Stomach (tissue), 19 donors: ENCODE measurements at places on chromosomes 16 and 17.

DNA sequence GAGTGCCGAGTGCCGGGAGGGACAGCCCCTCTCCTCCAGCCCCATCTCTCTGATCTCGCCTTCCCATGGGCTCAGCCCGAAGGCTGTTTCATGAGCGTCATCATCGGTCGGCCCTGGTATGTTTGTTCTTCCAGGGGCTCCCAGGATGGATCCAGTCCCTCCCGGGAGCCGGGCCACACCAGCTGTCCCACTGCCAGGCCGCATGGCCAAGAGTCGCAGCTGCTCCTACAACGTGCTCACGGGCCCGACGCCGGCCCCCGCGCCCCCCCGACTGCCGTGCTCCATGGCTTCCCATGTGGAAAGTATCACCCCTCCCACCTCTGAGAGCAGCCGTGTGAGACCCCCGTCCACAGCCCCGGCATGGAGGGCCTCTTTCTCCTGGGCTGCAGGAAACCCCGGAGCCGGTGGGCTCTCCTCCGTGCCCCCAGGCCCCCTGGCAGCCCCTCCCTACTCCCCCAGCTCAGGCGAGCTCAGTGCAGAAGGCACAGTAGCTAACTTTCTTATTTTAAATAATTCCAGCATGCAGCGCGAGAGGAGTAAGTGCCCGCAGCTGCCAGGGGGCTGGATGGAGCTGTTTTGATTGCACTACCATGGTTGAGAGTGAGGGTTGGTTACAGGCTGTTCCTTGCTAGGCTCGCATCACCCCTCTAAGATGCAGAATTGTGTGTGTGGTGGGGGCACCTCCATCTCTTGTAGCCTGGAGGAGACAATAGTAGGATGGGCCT lies 26.6 kb upstream of the GSE1 start:
- peak; percentile 82 for DNase-seq

- DNase-seq, result no peak
Observed at GRCh38 chr16:57814896-57815295, 12.6 kb upstream of the KIFC3 start.

GRCh38 chr16:27980076-27980775 lies 83.3 kb downstream of the GSG1L start:
- no peak for DNase-seq

- no peak for DNase-seq
Observed at GRCh38 chr17:30238387-30239088, 3.0 kb upstream of the SLC6A4 start.

DNA sequence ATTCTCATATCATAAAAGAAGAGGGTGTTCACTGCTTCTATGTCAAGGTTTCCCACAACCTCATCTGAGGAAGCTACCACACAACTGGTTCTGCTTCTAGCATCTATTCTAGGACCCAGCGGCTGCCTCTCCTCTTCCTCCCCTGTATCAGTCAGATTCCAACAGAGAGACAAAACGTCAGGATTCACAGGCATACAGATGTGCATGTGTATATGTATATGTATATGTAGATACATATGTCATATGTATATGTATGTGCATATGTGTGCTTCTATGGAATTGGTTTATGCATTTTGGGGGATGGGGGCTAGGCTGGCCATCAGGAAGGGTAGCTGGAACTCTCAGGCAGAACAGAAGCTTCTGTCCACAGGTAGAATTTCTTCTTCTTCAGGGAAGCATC lies 37.4 kb upstream of the NLRP1 start:
- no peak for DNase-seq

- DNase-seq, result peak; percentile 77
Observed at GRCh38 chr17:83195330-83196023, 116.1 kb downstream of the METRNL start.

GRCh38 chr16:81618661-81619060 lies 160.4 kb upstream of the PLCG2 start:
- peak; percentile 66 for DNase-seq

- no peak for DNase-seq
Observed at GRCh38 chr17:61352408-61352770, 47.3 kb upstream of the TBX2 start.

DNA sequence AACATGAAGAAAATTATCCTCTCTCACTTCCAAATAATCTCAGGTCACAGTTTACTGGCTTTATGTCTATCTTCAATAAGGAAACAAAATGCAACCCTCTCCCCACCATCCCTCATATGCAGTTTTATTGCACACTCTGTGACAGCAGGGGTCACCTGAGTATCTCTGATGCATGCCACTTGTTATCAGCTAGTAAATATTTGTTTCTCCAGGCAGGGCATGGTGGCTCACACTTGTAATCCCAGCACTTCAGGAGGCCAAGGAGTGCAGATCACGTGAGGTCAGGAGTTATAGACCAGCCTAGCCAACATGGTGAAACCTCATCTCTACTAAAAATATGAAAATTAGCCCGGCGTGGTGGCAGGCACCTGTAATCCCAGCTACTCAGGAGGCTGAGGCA lies 61.1 kb downstream of the ADAMTS18 start:
- DNase-seq, result no peak

DNA sequence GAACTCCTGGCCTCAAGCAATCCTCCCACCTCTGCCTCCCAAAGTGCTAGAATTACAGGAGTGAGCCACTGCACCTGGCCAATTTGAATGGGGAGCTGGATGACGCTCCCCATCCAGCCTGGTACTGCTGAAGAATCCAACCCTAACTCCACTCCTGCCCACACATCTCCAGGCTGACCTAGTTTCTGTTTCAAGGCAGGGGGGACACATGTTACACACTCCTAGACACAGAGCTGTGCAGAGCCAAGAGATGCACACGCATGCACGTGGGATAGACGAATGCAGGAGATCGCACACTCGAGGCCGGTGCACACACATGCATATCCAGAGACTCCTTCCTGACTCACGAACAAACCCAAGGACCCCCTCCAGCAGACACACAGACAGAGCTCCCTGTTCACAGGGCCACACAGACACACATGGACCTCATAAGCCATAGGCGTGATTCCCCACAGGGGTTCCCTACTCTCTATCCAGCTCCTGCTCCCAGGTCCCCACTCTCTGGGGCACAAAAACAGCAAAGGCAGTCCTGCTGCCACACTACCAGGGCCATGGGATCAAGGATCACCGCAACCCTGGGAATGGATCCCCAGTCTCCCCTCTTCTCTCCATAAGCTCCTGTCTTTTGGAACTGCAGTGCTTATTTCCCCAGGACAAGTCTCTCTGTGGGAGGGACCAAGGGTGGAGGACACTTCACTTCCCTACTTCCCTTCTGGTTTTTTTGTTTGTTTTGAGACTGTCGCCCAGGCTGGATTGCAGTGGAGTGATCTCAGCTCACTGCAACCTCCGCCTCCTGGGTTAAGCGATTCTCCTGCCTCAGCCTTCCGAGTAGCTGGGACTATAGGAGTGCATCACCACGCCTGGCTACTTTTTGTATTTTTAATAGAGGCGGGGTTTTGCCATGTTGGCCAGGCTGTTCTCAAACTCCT lies 14.4 kb downstream of the EPOP start:
- DNase-seq, result no peak

DNA sequence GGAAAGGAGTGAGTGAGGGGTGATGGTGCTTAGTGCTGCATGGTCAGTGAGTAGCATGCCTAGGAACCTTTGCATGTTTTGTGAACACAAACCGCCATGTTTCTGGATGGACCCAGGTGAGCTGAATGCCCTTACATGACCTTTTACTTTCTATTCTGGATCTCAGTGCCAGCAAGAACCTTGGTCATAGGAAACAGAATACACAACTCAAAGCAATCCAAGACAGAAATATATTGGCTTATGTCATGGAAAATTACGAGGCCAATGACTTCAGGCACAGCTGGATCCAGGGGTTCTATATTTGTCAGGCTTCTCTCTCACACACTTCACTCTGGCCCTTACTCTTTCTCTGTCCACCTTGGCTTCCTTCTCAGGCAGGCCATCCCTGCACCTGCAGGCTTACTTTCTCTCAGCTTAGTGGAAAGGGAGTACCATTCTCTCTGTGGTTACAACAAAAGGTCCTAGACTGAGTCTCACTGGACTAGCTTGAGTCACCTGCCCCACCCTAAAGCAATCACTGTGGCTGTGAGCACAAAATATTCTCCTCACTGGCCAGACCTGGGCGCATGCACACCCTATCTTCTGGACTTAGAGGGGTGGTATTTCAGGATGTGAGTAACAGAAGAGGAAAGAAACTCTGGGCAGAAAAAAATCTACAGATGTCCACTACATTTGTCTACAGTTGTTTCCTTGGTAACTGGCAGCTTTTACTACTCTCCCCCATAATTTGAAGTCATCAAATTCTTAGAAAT lies 20.4 kb upstream of the CPNE2 start:
- peak; percentile 32 for DNase-seq

DNA sequence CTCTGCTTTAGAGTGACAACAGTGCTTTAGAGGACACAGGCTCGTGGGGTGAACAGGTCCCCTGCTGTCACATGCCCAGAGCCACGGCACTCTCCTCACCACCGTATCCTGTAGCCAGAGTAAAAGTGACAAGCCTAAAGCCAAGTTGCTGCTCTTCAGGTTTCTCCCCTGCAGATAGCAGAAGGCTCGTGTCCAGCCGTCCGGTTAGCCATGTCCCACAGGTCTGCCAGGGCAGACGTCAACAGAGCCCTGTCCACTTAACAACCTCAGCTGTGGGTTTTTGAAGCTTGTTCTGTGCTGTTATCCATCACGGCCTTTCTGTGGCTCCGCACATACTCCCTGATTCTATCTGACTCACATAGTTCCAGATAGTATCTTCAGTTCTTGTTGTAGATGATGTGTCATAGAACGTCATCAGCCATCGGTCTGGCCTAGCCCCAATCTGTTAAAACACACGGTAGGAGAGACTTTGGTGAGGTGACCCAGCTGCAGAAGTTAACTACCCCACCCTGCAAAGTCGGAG lies 100.7 kb downstream of the SOCS1 start:
- DNase-seq, result no peak

- no peak for DNase-seq
Observed at GRCh38 chr16:56960681-56961281, 969 bp upstream of the CETP start.

GRCh38 chr16:73172241-73172972 lies 124.5 kb upstream of the ZFHX3 start:
- DNase-seq, result peak; percentile 93

- no peak for DNase-seq
Observed at GRCh38 chr17:42334677-42335076, 46.4 kb downstream of the STAT5A start.

DNA sequence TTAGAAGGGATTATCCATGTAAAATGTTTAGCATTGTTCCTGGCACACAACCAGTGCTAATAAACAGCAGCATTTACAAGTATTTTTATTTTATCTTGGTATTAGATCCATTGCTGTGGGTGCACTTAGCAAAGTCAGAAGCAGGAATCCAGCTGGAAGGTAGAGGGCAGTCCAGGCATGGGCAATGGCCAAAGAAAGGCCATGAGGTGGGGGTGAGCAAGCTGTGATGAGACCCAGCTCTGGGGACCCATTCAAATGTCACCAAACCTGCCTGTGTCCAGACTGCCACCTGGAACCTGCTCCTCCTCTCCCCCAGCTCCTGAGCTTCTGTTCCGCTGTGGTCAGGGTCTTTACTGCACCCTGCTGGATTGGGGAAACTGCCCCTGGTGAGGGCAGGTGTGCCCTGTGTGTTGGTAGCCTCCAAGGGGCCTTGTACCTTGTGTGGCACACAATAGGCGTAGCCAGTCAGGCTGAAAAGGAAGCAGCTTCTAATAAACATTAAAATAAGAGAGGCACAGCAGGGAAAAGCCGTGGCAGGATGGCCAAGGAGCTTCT lies 118.0 kb upstream of the CRHR1 start:
- DNase-seq, result no peak

- no peak for DNase-seq
Observed at GRCh38 chr17:67063141-67063540, 18.8 kb downstream of the CACNG1 start.

DNA sequence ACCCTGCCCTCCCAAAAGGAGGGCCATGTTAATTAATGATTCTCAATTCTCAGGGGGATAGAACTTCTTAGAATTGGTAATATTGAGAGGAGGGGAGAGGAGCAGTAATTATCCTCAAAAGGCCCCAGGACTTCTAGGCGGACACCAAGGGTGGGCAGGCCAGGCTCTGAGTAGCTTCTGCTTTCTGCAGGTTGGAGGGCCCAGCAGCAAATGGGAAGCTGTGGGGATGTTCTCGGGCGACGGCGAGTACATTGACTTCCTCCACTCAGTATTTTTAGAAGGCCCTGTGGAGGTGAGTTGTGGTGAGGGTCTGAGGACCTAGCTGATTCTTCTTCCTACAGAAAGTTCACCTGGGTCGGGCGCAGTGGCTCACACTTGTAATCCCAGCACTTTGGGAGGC lies 57.5 kb downstream of the DNAH2 start:
- DNase-seq, result no peak

- DNase-seq, result no peak
Observed at GRCh38 chr16:47426806-47427205, 34.1 kb downstream of the ITFG1 start.

DNA sequence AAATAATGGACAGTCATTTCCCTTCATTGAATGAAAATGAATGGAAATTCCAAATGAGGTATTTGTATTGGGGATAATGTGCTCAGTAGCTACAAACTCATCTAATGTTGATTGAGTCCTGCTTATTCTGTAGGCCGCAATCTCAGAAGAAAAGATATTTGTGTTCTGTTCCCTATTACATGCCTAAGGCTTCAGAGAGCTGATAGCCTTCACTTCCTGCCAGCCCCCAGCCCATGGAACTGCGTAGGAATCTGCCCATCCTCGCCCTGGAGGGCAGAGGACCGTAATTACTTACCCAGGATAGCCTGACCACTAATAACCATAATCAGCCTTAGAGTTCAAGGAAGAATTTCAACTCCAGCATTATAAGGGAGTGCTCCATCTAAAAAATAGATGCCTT lies 17.9 kb upstream of the SNTB2 start:
- no peak for DNase-seq

GRCh38 chr16:80518436-80518835 lies 22.4 kb upstream of the DYNLRB2 start:
- no peak for DNase-seq

GRCh38 chr17:36879027-36879426 lies 58.2 kb upstream of the LHX1 start:
- no peak for DNase-seq

DNA sequence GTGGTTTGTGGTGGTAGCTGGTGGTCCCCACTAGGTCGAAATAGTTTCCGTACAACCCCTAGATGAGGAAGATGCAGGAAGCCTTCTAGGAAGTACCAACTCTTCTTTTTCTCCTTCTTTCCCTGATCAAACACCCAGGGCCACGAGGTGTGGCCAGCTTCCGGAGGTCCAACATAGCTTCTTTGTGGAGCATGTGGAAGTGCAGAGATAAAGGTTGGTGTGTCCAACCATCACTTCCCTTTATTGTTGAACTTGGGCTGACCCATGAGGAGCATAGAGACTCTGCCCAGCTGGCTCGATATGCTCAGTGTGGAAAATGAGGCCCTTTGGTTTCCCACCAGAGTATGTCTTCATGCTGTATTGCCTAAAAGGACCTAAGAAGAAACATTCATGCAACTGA lies 6.3 kb upstream of the RGS9 start:
- no peak for DNase-seq
